ENCODE measurements at places on chromosomes 2 and 18.
A peak's percentile ranks its signal among the peaks of the same experiment; 100 is the strongest.

DNA sequence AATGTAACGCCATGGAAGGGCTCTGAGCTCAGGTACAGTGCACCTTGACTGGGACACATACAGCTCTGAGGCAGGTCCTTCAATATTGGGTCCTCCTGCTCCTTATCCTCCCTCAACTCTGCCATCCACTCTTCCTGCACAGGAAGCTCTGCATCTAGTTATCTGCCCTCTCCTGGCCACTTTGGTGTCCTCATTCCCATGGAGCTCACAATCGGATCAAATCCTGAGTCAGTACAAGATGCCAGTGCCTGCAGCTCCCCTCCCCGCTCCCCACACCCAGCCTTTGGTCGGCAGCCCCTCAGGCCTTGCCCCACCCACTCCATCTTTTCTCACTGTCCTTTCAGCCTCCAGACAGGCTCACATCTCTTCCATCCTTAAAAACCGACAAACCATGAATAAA is 58.0 kb downstream of the LRRFIP1 start:
- no peak for DNase-seq

DNA sequence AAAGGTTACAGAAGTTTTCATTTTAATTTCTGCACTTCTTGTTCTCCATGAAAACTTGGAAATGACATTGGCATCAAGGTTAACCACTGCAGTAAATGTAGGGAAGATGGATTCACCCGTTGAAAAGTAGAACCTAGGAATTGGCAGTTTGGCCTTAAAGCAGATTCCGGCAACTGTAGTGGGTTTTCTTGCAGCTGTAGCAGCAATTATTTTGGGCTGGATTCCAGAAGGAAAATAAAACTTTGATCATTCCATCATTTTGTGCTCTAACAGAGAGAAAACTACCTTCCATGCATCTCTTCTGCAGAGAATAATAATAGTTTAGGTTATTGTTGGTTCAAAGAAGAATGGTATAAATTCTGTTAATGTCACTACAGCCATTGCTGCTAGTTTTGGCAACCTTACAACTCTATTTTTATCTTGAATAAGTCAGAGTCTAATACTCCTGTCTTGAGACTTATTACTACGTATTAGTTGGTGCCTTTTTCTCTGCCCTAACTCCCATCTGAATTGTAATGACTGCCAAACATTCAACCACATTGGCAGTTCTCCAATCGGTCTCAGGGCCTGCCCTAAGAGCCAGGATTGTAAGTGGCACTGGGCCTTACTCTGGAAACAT is 178.1 kb upstream of the PIEZO2 start:
- DNase-seq, result no peak

GRCh38 chr2:240722796-240723735 is 31.4 kb downstream of the AQP12A start:
- DNase-seq, result no peak

GRCh38 chr18:68769461-68769860 is 28.4 kb upstream of the CCDC102B start:
- DNase-seq, result no peak

DNA sequence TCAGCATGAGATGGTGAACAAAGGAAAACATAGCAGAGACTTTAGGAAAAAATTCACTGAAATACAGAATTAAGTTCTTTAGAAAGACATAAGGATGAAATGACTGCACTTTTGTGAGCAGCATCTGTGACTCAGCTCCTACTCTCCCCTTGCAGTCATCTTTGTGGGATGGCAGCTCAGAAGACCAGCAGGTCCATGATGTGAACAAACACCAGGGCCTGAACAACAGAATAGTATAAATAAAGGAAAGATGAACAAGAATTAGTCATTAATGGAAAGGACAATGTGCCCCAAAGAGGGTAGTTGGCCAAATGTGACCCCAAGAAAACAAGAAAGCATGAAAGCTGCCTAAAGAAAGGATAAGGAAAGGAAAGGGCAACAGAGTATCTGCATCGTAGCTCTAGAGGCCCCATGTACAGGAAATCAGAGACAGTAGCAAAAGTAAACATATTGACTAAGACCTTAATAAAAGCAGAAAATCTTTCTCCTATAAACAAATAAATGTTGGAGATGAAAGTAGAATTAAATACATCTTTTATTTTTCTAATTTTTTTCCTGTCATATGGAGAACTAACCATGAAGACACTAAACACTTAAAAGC is 318.0 kb downstream of the ZEB2 start:
- no peak for DNase-seq

DNA sequence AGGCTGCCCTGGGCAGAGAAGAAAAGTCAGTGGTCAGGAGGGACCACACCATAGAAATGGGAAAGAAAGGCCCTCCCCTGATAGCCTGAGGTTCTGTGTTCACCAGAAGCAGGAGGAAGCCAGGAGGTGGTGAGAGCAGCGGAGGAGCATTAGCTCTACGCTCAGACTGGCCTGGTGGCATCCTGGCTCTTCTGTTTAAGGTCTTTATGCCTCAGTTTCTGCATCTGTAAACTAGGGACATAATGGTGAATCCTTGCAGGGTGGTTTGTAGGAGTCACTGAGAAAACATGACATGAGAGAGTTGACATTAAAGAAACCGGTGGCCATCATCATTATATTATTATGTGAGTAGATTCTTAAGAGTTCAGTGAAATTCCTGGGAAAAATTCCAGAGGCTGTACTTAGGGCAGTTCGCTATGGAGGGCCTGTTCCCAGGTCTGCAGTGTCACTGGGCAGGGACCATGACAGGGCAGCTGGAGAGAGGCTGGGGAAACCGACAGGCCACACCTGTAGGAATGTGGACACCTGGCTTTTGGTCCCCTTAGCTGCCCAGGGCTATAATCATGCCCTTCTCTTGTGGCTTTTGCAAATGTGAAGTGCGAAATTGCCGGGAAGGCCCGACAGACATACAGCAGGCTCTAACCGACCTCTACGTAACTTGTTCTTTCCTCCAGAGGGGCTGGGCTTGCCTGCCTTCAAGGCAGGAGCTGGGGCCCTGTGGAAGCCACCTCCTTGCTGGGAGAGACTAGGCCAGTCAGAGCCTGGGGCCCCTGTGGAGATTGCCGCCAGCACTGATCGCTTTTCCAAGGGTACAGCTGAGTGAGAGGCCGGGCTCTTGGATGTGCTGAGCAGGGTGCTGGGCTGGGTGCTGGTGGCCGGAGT is 31.0 kb downstream of the GLI2 start:
- no peak for DNase-seq

GRCh38 chr2:239351687-239352086 is 49.1 kb downstream of the HDAC4 start:
- DNase-seq, result no peak

DNA sequence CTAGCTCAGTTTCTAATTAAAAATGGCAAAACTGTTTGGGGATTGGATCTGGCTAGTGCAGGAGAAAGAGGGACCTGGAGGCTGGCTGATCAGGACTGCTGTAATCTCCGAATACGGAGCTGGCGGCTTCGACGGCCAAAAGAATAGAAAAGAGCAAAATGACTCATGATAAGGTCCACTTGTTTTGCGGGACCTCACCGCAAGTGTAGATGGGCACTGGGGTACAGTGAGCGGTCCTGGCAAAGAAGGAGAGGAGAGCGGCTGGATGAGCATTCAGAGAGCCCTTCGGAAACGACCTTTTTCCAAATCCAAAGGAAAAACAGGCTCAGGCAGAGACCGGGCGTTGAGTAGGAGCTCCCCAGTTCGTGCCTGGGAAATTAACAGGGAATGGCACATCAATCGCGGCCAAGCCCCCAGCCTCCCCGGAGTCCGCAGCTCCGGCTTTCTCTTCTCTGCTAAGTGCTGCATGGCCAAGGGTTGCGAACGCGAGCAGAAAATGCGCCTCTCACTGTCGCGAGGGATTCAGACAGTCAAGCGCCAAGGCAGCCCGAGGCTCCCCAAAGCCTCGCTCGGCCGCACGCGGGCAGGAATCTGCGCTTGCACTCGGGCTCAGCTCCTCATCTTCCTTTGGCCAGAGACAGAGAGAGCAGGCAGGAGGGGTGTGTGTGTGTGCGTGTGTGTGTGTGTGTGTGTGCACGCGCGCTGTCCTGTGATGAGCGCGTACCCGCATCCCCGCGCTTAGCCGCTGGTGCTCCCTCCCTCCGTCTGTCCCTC is 1.8 kb downstream of the DCC start:
- no peak for DNase-seq

GRCh38 chr18:12283256-12283655 is 24.8 kb upstream of the TUBB6 start:
- no peak for DNase-seq

DNA sequence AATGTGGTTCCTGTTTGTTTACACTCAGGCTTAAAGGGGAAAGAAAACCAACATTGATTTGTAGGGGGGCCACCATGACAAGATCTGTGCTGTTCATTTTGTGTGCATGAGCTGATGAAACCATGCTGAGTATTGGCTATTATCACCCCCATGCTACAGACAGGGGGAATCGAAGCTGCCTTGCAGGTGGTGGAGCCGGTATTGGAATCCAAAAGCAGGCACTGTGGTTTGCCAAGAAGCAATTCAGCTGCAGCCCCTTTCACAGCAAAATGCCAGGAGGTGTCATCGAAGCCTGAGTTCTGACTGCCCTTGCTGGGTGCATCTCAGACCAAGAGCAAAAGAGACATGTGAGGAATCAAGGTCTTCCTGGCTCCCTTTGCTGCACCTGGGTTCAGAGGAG is 221.9 kb downstream of the UXS1 start:
- DNase-seq, result no peak

DNA sequence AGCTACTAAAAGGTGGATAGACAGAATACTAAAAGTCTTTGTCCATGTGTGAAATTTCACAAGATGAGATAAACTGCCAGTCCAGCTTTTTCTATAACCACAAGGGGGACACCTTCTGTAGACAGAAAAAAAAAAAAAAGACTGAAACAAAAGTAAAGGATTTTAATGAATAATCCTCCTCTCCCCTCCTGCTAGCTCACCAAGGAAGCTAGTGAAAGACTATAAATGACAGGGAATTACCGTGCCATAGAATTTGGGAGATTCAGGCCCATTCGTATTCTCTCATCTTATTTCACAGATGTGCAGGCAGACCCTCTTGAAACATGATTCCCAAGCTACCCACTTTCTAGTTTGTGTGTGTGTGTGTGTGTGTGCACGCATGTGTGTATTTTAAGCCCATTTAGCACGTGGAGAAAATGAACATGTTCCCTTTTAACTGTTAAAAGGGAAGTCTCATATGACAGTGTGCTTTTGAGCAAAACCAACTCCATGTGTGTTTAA is 36.3 kb upstream of the SLC8A1 start:
- DNase-seq, result no peak

- DNase-seq, result no peak
These were observed 39.2 kb downstream of the EPAS1 start for GRCh38 chr2:46336283-46336959.

GRCh38 chr2:32633040-32633439 is 5.2 kb downstream of the TTC27 start:
- no peak for DNase-seq

DNA sequence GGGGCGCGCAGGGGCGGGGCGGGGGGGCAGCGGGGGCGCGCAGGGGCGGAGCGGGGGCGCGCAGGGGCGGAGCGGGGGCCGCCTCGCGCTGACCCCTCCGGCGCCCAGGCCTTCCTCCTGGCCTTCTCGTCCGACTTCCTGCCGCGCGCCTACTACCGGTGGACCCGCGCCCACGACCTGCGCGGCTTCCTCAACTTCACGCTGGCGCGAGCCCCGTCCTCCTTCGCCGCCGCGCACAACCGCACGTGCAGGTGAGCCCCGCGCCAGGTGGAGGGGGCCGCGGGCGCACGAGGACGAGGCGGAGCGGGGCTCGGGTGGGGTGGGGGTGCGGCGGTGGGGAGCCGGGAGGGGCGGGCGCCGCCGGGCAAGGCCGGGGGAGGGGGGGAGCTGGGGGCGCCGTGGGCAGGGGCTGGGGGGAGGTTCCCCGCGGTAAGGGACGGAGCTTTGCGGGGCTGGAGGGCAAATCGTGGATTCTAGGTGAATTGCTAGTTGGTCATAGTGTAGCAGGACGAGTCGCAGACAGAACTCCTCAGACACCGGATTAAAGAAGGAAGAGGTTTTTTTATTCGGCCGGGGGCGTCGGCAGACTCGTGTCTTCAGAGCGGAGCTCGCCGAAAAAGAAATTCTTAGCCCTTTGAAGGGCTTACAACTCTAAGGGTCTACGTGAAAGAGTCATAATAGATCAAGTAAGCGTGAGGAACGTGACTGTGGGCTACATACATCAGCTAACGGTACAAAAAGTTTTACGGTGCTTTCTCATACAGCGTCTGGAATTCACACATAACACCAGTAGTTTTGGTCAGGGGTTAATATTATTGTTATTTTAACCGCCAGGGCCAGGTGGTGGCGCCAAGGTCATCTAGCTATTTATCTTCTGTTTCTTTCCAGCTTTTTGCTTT is 29.9 kb downstream of the ANO7 start:
- DNase-seq, result peak; percentile 35

DNA sequence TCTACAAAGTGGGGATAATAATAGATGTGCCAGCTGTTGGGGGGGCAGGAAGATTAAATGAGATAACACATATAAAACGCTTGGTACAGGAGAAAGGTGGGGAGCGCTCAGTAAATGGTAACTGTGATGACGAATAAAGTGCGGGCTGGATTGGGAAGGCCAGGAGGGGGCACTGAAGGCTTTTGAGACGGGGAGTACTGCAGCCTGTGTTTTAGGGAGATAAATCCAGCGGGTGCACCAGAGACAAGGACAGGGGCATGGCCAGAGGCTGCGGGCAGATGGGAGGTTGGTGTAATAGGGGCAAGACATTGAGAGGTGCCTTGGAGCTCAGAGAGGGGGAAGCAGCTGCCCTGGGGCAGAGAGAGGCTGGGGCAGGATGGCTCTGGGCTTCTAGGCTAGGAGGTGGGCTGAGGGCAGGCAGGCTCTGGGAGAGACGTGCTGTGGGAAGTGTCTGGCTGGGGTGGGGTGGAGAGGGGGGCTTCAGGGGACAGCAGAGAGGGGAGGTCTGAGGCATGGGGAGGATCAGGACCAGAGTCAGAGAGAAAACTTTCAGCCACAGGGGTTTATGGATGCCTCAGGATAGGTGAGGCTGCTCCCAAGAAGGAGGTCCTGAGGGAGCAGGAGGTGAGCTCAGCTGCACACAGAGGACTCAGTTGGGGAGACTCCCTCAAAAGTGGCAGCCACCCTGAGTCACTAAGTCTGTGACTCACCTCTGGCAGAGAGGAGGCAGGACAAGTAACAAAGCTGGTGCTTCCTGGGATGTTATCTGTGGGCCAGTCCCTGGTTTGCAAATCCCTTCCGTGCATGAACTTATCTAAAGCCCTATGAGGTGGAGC is 18.8 kb downstream of the TEX44 start:
- DNase-seq, result peak; percentile 53

GRCh38 chr2:208039376-208040110 is 14.2 kb upstream of the PLEKHM3 start:
- DNase-seq, result no peak

All from activated CD8-positive, alpha-beta memory T cell treated with anti-CD3 and anti-CD28 coated beads, Interleukin-2, amount 50 U/mL, for 4 hours (primary cell).